Aorta (tissue), 5 donors: ENCODE measurements at places on chromosomes 16 and 17.
A peak's percentile ranks its signal among the peaks of the same experiment; 100 is the strongest.

DNA sequence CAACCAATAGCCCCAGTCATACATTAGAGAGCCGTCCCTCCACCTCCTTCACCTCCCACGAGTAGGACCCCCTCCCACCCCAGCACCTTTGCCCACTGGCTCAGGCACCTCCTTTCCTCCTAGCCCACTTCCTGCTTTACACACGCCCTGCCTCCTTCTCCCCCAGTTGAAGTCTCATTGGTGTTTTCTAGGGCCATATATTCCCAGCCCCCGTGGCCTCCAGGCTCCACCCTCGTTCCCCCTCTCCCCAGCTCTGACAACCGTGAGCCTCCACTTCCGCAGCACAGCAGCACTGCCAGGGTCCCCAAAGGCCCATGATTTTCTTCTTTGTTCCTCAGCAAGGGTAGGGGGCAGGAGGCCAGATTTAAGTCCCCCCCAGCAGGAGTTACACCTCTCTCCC lies 340.3 kb upstream of the TNRC6C start:
- peak; percentile 38 for DNase-seq
- H3K4me3 ChIP-seq, result no peak overlapping the region
- H3K4me1 ChIP-seq, result no peaks in the 10 kb centered on the region
- no peaks in the 10 kb centered on the region for H3K36me3 ChIP-seq

- no peaks in the 10 kb centered on the region for H3K4me1 ChIP-seq
- peak overlapping the region; percentile 74 for H3K4me3 ChIP-seq
- DNase-seq, result peak; percentile 80
- no peaks in the 10 kb centered on the region for H3K27me3 ChIP-seq
- peak overlapping the region; percentile 79 for H3K27ac ChIP-seq
These were observed 858 bp upstream of the SMARCE1 start for GRCh38 chr17:40648384-40648968.

GRCh38 chr17:79497777-79498348 lies 113.0 kb downstream of the RBFOX3 start:
- H3K4me1 ChIP-seq, result no peaks in the 10 kb centered on the region
- no peak overlapping the region for H3K4me3 ChIP-seq
- no peaks in the 10 kb centered on the region for H3K36me3 ChIP-seq
- H3K27me3 ChIP-seq, result peaks cover 2% of the 10 kb centered on the region
- no peak for DNase-seq

- H3K27ac ChIP-seq, result no peak within 1 kb of the TSS
- H3K36me3 ChIP-seq, result no peaks in the 10 kb centered on the region
- H3K4me3 ChIP-seq, result no peak within 1 kb of the TSS
- no peak for DNase-seq
- no peaks in the 10 kb centered on the region for H3K27me3 ChIP-seq
- H3K4me1 ChIP-seq, result no peaks in the 10 kb centered on the region
These were observed at the start of gene SMIM22 for GRCh38 chr16:4795181-4795827. Gene SMIM22 (plus strand): TSS chr16:4795369. CDS start chr16:4795735, 366 bp downstream.

DNA sequence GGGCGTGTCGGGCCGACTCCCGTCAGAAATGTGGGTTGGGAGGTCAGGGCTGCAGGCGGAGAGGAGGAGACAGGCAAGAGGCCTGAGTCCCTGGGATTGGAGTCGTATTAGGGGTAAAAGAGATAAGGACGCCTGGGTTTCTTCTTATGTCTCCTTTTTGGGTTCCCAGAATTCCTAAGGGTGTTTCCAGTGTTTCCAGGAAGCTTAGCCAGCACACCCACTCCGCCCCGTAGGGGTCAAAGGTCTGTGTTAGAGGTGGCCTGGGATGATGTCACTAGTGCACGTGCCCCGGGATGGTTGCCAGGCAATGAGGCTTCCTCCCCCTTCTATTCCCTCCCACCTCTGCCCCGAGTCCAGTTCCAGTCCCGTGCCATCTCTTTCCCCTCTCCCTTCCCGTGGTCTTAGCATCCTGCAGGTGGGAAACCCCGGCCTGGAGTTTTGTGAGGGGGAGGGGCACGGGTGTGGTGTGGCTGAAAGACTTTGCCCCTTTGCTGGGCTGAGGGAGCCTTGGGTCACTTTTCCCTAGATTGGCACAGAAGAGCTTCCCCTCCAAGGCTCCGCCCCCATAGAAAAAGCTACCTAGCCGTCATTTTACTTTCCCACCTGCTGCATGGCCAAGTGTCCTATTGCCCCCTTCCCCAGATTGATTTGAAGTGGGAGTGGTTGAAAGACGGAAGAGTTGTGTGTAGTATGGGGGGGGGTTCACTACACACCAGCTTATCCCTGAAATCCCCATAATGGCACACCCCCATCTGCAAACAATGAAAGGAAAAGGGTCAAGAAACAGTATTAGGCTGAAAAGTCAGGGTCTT lies 2.8 kb downstream of the KDM6B start:
- no peaks in the 10 kb centered on the region for H3K36me3 ChIP-seq
- peak overlapping the region; percentile 73 for H3K4me3 ChIP-seq
- H3K27me3 ChIP-seq, result no peaks in the 10 kb centered on the region

- no peak overlapping the region for H3K27ac ChIP-seq
- H3K27me3 ChIP-seq, result no peaks in the 10 kb centered on the region
- DNase-seq, result no peak
- no peaks in the 10 kb centered on the region for H3K36me3 ChIP-seq
- H3K4me1 ChIP-seq, result no peaks in the 10 kb centered on the region
These were observed 31.4 kb upstream of the ADCY7 start for GRCh38 chr16:50234771-50235556.

DNA sequence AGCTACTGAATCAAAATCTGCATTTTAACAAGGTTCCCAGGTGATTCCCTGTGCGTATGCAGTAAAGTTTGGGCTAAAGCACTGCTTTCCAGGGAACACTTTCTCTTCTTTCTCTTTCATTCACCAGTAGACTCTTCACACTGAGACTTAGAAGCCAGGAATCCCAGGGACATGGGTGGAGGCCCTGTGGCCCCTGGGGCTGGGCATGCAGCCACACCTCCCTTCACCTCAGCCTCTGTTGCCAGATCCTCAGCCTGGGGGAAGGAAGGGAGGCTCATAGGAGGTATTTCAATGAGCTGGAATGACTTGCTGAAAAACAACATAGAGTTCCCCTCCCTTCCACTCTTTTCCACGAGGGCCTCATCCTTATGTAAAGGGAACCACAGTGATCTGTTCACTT lies 1.2 kb downstream of the G6PC3 start:
- H3K36me3 ChIP-seq, result peaks cover 2% of the 10 kb centered on the region
- no peak overlapping the region for H3K27ac ChIP-seq
- H3K4me3 ChIP-seq, result no peak overlapping the region
- H3K27me3 ChIP-seq, result no peaks in the 10 kb centered on the region

DNA sequence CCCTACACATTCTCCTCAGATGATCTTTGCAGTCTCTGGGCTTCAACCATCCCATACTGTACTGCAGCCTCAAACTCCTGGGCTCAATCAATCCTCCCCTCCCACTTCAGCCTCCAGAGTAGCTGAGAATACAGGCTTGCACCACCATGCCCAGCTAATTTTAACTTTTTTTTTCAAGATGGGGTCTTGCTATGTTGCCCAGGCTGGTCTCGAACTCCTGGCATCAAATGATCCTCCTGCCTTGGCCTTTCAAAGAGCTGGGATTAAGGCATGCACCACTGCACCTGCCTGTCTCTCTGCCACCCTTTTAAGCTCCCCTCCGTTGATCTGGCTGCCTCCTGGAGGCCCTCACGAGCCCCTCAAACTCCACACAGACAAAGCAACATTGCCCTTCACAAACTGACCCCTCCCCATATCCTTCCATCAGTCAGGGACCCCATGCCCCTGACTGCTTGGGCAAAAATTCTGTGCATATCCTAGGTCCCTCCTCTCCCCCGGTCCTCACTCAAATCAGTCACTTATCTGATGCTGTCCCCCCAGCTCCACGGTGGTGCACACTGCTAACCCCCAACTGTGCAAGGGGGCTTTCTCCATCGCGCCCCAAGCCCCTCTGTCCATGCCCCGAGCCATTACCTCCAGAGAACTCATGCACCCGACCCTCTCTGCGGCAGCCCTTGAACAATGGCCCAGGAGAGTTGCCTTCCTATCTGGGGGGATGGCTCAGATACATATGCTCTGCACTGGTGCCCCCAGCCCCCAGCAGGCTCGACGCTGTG lies 252.9 kb downstream of the KATNIP start:
- no peaks in the 10 kb centered on the region for H3K36me3 ChIP-seq
- no peaks in the 10 kb centered on the region for H3K4me1 ChIP-seq
- no peaks in the 10 kb centered on the region for H3K27me3 ChIP-seq
- no peak overlapping the region for H3K4me3 ChIP-seq

GRCh38 chr16:54957403-54958166 lies 26.9 kb downstream of the IRX5 start:
- H3K4me1 ChIP-seq, result no peaks in the 10 kb centered on the region
- no peak for DNase-seq
- no peaks in the 10 kb centered on the region for H3K27me3 ChIP-seq
- H3K27ac ChIP-seq, result no peak overlapping the region
- no peaks in the 10 kb centered on the region for H3K36me3 ChIP-seq

GRCh38 chr17:54754560-54754959 lies 146.1 kb upstream of the TOM1L1 start:
- H3K4me1 ChIP-seq, result no peaks in the 10 kb centered on the region
- no peak for DNase-seq
- no peak overlapping the region for H3K4me3 ChIP-seq
- no peaks in the 10 kb centered on the region for H3K27me3 ChIP-seq
- no peaks in the 10 kb centered on the region for H3K36me3 ChIP-seq

DNA sequence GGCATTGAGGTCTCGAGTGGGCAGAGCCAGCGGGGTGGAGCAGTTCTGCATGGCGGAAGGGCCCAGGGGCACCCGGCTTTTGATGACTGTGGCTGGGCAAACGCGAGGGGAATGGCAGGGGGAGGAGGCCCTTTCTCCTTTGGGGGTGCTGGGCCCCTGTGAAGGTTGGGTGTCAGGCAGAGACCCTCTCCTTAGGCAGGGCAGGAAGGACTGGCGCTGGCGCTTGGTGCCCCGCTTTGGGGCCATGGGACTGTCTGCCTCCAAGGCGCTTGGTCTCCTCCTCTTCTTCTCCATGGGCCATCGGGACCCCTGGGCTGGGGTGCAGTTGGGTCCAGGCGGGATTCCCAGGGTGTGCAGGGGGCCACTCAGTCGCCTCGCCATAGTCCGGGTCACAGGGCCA lies 12.8 kb upstream of the GFAP start:
- no peaks in the 10 kb centered on the region for H3K4me1 ChIP-seq
- no peaks in the 10 kb centered on the region for H3K27me3 ChIP-seq
- no peaks in the 10 kb centered on the region for H3K36me3 ChIP-seq
- no peak overlapping the region for H3K4me3 ChIP-seq

DNA sequence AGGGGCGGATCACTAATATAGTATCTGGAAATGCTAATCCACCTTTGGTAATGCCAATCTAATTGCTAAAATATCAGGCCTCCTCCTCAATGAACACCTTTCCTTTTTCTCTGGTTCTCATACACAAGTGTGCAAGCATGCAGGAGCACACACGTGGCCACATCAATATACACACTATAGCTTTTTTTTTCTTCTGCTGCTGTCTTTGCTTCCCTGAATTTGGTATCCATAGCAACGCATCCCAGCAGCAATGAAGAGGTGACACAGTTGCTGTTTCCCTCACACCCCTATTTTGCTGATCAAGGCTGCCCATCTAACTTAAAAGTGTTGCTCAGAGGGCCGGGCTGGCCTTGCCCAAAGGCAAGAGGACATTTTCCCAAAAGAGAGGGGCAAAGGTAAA lies 15.4 kb downstream of the NOG start:
- no peak for DNase-seq
- no peak overlapping the region for H3K27ac ChIP-seq
- H3K4me1 ChIP-seq, result no peaks in the 10 kb centered on the region
- H3K27me3 ChIP-seq, result no peaks in the 10 kb centered on the region
- no peaks in the 10 kb centered on the region for H3K36me3 ChIP-seq

GRCh38 chr17:38728290-38728831 lies 1.8 kb upstream of the CISD3 start:
- DNase-seq, result no peak
- H3K4me1 ChIP-seq, result no peaks in the 10 kb centered on the region
- H3K27me3 ChIP-seq, result no peaks in the 10 kb centered on the region
- H3K27ac ChIP-seq, result no peak overlapping the region
- no peaks in the 10 kb centered on the region for H3K36me3 ChIP-seq
- H3K4me3 ChIP-seq, result no peak overlapping the region

- H3K36me3 ChIP-seq, result no peaks in the 10 kb centered on the region
- DNase-seq, result no peak
- H3K4me1 ChIP-seq, result no peaks in the 10 kb centered on the region
- H3K4me3 ChIP-seq, result no peak overlapping the region
These were observed 79.5 kb downstream of the PMP22 start for GRCh38 chr17:15185625-15185991.

GRCh38 chr16:11405331-11406176 lies 60.3 kb downstream of the RMI2 start:
- no peaks in the 10 kb centered on the region for H3K27me3 ChIP-seq
- no peaks in the 10 kb centered on the region for H3K36me3 ChIP-seq
- H3K27ac ChIP-seq, result no peak overlapping the region
- peak; percentile 23 for DNase-seq
- no peak overlapping the region for H3K4me3 ChIP-seq

DNA sequence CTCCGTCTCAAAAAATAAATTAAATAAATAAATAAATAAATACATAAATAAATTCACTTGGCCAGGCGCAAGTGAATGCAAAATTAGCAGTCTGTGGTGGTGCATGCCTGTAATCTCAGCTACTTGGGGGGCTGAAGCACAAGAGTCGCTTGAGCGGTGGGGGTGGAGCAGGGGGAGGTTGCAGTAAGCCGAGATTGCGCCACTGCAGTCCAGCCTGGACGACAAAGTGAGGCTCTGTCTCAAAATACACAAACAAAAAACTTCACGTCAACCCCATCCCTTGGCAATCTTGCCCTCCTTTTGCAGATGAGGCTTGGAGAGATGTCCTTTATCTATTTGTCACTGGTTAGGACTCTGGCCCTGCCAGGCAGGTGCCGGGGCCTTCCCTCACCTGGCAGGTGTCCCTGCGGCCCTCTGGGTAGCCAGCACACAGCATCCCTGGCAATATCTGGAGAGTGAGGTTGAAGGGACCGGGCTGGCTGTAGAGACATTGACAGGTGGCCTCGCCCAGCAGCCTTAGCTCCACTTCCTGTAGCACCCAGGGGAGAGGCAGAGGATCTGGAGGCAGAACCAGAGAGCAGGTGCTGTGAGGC lies 4.4 kb downstream of the PRSS36 start:
- no peak overlapping the region for H3K27ac ChIP-seq
- DNase-seq, result no peak
- H3K36me3 ChIP-seq, result no peaks in the 10 kb centered on the region
- H3K27me3 ChIP-seq, result no peaks in the 10 kb centered on the region
- no peak overlapping the region for H3K4me3 ChIP-seq

GRCh38 chr17:38982858-38983746 lies 15.9 kb upstream of the FBXO47 start:
- no peak overlapping the region for H3K4me3 ChIP-seq
- no peaks in the 10 kb centered on the region for H3K36me3 ChIP-seq
- H3K27me3 ChIP-seq, result no peaks in the 10 kb centered on the region
- no peaks in the 10 kb centered on the region for H3K4me1 ChIP-seq

DNA sequence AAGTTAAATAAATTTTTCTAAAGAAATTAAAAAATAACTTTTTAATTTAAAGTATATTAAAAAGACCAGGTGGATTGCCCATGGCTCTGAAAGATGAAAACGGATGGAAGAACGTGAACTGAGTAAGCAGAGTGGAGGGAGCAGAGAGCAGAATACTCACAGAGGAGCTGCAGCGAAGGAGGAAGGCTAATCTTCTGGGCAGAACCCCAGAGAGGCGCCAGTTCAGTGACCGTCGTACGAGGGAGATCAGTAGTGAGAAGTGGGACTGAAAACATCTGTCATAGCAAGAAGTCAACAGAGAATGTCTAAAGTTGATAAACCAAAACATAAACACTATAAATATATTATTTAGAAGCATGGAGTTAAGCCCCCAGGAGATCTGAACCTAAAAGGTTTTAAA lies 34.9 kb downstream of the UBE2G1 start:
- no peak overlapping the region for H3K27ac ChIP-seq
- no peaks in the 10 kb centered on the region for H3K36me3 ChIP-seq
- H3K4me3 ChIP-seq, result no peak overlapping the region

- no peak for DNase-seq
- H3K27me3 ChIP-seq, result no peaks in the 10 kb centered on the region
- no peaks in the 10 kb centered on the region for H3K36me3 ChIP-seq
- H3K4me3 ChIP-seq, result no peak overlapping the region
These were observed 58.7 kb downstream of the EFCAB5 start for GRCh38 chr17:30000001-30000754.
